Gastrocnemius medialis (tissue), 4 donors: ENCODE measurements at places on chromosomes 3 and 15.

GRCh38 chr15:85692873-85693272, 101.9 kb downstream of the KLHL25 start:
- DNase-seq: no peak

DNA sequence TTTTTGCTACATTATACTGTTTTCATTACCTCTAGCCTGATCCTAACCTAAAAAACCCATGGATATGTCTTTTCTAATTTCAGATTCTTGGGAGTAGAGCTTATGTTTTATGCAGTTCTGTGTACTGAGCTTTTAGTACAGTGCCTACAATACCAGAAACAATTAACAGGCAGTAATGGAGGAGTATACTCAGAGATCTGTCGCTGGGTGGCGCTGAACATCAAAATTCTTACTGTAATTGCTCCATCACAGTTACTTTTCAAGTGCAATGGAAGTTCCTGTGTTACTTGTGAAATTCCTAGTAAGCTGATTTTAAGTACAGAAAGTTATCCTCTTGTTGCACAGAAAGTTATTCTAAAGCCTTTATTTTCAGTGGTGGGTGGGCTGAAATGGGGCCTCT, 66.9 kb downstream of the RNF13 start:
- DNase-seq: peak; percentile 32

DNA sequence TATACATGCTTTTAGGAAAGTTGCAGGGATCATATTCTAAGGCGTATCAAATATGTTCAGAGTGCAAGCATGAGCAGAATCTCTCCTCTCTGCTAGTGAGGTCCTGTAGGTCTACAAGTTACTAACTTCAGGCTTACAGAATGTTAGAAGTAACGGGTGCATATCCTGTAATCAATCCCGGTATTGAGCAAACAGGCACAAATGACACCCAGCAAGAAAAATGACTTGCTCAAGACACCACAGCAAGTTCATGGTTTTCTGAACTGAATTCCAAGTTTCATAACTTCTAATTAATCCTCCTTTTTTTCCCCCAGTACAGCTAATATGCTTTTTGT, 353.9 kb upstream of the TPRG1 start:
- DNase-seq: no peak

- DNase-seq: no peak
These were observed 238.8 kb upstream of the DPH6 start for GRCh38 chr15:35784745-35785144.

GRCh38 chr3:155352900-155353490, 59.5 kb upstream of the STRIT1 start:
- no peak for DNase-seq

- DNase-seq: no peak
These were observed 162.2 kb downstream of the SMAD6 start for GRCh38 chr15:66864086-66864830.

DNA sequence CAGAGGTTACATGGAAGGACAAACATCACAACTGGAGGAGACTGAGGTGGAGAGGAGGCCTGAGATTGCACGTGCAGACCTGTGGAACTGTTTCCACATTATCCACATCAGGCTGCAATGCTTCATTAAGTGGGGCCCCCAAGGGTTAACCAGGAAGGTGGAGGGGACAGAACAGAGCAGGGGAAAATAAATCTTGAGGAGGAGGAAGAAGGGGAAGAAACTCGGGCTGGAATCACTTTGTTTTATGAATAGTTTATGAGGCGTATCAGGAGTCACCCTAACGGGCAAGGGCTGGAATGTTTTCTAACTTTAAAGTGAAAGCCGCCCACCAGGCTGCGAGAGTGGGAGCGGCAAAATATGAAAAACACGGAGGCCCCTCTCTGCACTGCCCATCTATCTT, 154.9 kb downstream of the WNT5A start:
- no peak for DNase-seq

DNA sequence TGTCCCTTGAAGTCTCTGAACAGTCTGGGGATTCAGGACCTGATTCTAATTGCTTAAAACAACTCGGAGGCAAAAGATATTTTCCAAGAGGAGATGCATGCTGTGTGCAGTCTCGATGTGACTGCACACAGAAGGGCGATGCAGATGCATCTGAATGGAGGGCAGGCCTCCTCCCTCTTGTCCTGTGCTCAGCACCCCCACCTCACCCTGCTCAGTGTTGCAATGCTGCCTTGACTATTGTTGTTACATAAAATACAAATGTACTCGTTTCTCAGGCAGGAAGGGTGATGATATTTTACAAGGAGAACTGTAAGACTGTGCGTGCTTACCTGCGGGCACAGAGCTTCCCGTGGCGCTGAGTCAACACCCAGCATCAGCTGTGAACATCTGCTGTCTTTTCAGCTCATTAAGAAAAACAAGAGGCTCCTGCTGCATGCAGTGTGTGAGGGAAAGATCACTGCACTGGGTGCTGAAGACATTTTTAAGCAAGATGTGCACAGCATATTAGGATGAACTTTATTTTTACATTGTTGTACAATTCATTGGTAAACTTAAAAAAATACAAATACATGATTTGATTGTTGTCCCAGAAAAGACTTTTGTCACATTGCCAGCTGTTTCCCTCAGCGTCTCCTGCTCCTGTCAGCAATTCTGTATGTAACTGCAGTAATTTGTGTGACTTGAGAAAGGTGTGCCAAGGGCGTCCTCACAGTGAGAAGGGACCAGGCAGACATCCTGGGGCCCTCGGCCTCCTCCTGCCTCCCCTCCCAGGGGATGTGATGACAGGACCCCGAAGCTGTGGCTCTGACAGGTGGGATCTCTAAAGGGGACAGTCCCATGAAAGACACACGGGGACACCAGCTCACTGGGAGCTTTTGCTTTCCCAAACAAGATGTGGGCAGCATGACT, 56.3 kb upstream of the RPL32 start:
- no peak for DNase-seq

DNA sequence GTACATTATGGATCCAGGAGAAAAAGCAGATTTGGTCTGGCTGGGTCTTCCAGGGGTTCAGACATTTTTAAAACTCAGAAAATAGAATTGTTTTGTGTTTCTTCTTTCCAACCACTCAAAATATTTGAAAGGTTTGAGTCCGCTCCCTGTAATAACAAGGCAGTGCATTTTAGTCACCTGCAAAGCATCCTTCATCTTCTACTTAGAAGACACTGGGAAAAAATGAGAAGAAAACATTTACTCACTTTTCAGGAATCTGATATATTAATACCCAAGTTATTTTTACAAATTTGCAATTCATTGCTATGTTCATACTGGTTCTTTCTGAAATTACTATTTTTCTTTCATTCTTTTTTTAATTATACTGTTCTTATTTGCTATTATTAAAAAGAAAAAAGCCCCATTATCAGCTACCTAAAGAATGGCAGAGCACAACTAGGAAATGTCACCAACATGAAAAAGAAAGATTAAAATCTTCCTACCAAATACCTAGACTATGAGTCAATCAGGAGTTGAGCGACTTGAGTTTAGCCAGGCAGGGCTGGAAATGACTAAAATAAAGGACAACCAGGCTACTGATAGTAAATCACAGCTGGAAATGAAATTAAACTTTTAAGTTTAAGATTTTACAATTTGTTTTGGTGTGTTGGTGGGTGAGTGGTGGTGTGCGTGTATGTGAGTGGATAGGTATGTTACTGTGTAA, 280.3 kb upstream of the THBS1 start:
- no peak for DNase-seq

GRCh38 chr3:71101626-71102025, 481.9 kb downstream of the FOXP1 start:
- no peak for DNase-seq

DNA sequence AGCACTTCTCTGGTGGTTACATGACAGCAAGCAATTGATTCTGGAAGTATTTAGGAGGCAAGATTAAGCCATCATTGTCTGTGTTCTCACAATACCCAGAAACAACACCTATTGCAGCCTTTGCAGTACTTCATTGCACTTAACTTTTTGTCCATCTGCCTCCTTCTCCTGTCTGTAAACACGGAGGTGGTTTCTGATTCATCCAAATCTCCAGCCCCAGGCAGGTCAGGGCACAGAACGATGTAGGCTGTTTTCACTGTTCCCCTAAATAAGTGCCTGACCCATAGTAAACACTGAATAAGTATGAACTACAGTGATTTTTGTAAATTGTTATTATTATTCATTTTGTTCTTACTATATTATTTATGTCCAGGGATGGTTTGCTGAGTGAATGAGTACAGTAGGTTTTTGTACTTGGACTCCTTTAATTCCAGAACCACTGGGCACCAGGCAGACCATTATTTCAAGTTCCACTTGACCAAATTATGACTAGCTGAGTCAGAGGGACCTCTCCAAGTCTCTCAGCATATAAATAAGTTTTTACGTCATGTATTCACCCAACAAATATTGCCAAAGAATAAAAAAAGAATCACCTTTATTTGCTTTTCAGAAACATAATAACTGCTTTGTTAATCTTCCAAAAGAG, 283.3 kb upstream of the TRIM42 start:
- no peak for DNase-seq

DNA sequence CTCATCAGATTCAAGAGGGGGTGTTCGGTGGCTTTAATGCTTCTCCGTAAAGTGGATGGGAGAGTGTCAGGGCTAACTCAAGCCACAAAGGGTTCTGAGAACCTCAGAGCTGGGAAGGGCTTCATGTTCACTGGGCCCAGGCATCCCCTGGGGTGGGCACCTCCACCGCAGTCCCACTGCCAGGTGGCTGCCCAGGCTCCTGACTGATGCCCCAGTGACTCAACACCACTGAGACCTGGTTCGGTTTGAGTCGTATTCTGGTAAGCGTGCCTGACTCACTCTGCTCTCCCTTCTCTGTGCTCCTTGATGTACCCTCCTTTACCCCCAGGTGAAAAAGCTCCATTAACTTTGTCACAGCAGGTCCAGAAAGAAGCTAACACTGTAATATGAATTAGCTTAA, 304.6 kb downstream of the RPLP1 start:
- no peak for DNase-seq

- DNase-seq: no peak
These were observed 171.0 kb downstream of the EPHA3 start for GRCh38 chr3:89278302-89279025.

DNA sequence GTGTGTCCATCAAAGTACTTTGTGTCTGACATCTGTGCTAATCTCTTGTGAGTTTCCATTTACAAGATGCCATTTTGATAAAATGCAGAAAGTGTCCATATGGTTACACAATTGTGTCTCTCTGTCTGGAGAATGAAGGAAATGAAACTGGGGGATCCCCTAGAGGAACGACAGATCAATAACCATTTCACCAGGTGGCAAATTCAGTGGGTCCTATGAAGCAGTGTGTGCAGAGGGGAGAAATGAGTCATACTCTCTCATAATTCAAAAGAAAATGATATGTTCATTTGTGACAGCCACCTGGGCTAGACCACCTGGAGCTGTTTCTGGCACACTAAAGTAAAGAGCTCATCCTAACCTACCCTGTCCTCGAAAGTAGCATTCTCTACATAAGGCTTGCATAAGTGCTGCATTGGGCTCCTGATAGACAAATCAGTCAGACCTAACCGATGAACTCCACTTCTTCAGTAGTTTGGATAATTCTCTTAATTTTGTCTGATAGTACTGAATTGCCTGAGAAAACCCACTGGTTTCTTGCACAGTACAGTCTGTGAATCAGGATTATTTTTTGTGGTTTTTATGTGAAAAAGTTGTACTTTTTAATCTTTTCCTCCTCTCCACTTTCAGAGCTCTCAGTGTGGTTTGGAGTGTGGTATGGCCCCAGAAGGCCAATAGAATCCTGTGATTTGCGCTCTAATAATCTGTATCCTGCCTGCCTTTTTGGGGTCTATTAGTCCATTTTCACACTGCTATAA, 10.3 kb upstream of the CD47 start:
- DNase-seq: no peak

- no peak for DNase-seq
These were observed 52.7 kb downstream of the OTOL1 start for GRCh38 chr3:161549261-161549660.

GRCh38 chr15:42404461-42405235, 45.3 kb downstream of the CAPN3 start:
- peak; percentile 49 for DNase-seq

GRCh38 chr3:122941228-122942206, 86.0 kb downstream of the SEMA5B start:
- no peak for DNase-seq

GRCh38 chr15:100284191-100284590, 57.6 kb downstream of the ADAMTS17 start:
- peak; percentile 51 for DNase-seq
